Kidney (tissue), 22 donors: ENCODE measurements at places on chromosomes 6 and 20. TPM values are rescaled to one million over a fixed set of nuclear protein-coding genes. Genes with fewer than 3 reads are reported as not detected.

The PLA2G7 gene
- not detected for polyA plus RNA-seq

The HLA-A gene
- polyA plus RNA-seq = 1,143 TPM

The HCK gene
- polyA plus RNA-seq = 3.9 TPM

The NMBR gene
- not detected for polyA plus RNA-seq

The MUCL3 gene
- not detected for polyA plus RNA-seq

The TBXT gene
- not detected for polyA plus RNA-seq

The CD109 gene
- 3.7 TPM for polyA plus RNA-seq

The TCF21 gene
- 28.8 TPM for polyA plus RNA-seq

The OOEP gene
- not detected for polyA plus RNA-seq

The BFSP1 gene
- 2.1 TPM for polyA plus RNA-seq

The MICA gene
- 34.7 TPM for polyA plus RNA-seq

The TPX2 gene
- polyA plus RNA-seq = 0.47 TPM

The FAM217A gene
- 0.56 TPM for polyA plus RNA-seq

The KIF25 gene
- not detected for polyA plus RNA-seq

The OR2B6 gene
- polyA plus RNA-seq = not detected

The SEL1L2 gene
- not detected for polyA plus RNA-seq
